H1 (cell line): ENCODE measurements at places on chromosomes 2 and 18. TPM values are rescaled to one million over a fixed set of nuclear protein-coding genes. Genes with fewer than 3 reads are reported as not detected.

The MEP1B gene
- total RNA-seq = not detected in 2 replicates

The COPS7B gene
- total RNA-seq = 62.2 and 67.2 TPM in 2 replicates

The POTEI gene
- 0.19 and 0.20 TPM in 2 replicates for total RNA-seq

The HTRA2 gene
- total RNA-seq = 21.6 and 24.6 TPM in 2 replicates

The ITPRIPL1 gene
- 16.1 and 17.1 TPM in 2 replicates for total RNA-seq

The TDRD15 gene
- total RNA-seq = not detected in 2 replicates

The PIEZO2 gene
- 14.7 and 16.5 TPM in 2 replicates for total RNA-seq

The NR4A2 gene
- total RNA-seq = 1.4 and 1.7 TPM in 2 replicates

The KIAA2012 gene
- total RNA-seq = not detected in 2 replicates

The SRD5A2 gene
- total RNA-seq = not detected in 2 replicates

The AGXT gene
- total RNA-seq = not detected in 2 replicates

The AKAIN1 gene
- total RNA-seq = not detected in 2 replicates

The CLEC4F gene
- total RNA-seq = not detected in 2 replicates

The SERPINB13 gene
- not detected in 2 replicates for total RNA-seq

The SIX3 gene
- 0.19 and 0.21 TPM in 2 replicates for total RNA-seq

The COLEC12 gene
- 2.2 and 2.3 TPM in 2 replicates for total RNA-seq

The TMEM17 gene
- total RNA-seq = 0.69 and 0.99 TPM in 2 replicates

The SLC39A10 gene
- total RNA-seq = 219 and 234 TPM in 2 replicates

The BBS5 gene
- 0.20 and 0.31 TPM in 2 replicates for total RNA-seq

The UPP2 gene
- not detected in 2 replicates for total RNA-seq

The CPLX4 gene
- total RNA-seq = not detected in 2 replicates

The IL1RN gene
- total RNA-seq = not detected in 2 replicates

The ADAM23 gene
- total RNA-seq = 20.8 and 21.3 TPM in 2 replicates

The RHOB gene
- 9.5 and 13.5 TPM in 2 replicates for total RNA-seq

The MTCL1 gene
- total RNA-seq = 60.8 and 62.0 TPM in 2 replicates

The MERTK gene
- 6.1 and 7.0 TPM in 2 replicates for total RNA-seq

The NCKAP5 gene
- total RNA-seq = 0.46 and 0.86 TPM in 2 replicates

The COBLL1 gene
- total RNA-seq = 5.2 and 6.2 TPM in 2 replicates

The TRIP12 gene
- total RNA-seq = 155 and 174 TPM in 2 replicates

The PIAS2 gene
- 52.9 and 53.9 TPM in 2 replicates for total RNA-seq

The IL1B gene
- total RNA-seq = not detected in 2 replicates

The MYO5B gene
- 6.4 and 6.9 TPM in 2 replicates for total RNA-seq

The MALL gene
- total RNA-seq = 3.6 and 3.9 TPM in 2 replicates

The ESPNL gene
- total RNA-seq = 1.3 and 1.8 TPM in 2 replicates

The KATNAL2 gene
- total RNA-seq = 8.8 and 15.2 TPM in 2 replicates

The PLB1 gene
- total RNA-seq = 0.15 and 0.20 TPM in 2 replicates

The TXNDC2 gene
- 0.09 TPM in 1 of 2 replicates, not detected in the other for total RNA-seq

The FAM110C gene
- total RNA-seq = 13.2 and 15.4 TPM in 2 replicates

The CCT4 gene
- 342 and 359 TPM in 2 replicates for total RNA-seq

The CFAP65 gene
- total RNA-seq = 0.13 and 0.19 TPM in 2 replicates

The ICOS gene
- total RNA-seq = not detected in 2 replicates

The SAG gene
- not detected in 2 replicates for total RNA-seq

The GAREM1 gene
- total RNA-seq = 9.2 and 9.6 TPM in 2 replicates
